ENCODE measurements at places on chromosomes 4 and X. TPM values are rescaled to one million over a fixed set of nuclear protein-coding genes. Genes with fewer than 3 reads are reported as not detected.

BMPR1B gene
- total RNA-seq = 5.1 TPM

SPANXN4 gene
- not detected for total RNA-seq

STOX2 gene
- 8.5 TPM for total RNA-seq

DNA sequence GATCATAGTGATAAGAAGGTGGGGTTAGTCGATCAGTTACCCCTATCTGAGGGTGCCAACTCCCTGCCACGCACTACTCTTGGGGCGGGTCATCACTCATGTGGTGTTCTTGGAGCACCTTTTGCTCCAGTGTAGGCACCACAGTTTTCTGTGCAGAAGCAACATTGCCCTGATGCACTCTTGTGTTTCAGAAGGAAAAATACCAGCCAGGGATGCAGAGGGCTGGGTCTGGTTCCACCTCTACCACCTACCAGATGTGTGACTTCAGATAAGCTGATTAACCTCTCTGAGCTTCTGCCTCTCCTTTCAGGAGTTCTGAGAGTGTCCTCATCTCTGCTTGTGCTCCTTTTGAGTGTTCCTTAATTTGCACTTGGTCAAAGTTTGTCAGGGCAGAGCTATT, 29.9 kb upstream of the PROM1 start:
- no peak overlapping the region for H3K4me3 ChIP-seq
- peak; percentile 30 for DNase-seq

- H3K27me3 ChIP-seq = no peaks in the 10 kb centered on the region
- no peaks in the 10 kb centered on the region for H3K36me3 ChIP-seq
- no peak for DNase-seq
Observed at GRCh38 chr4:161767116-161767515, 396.7 kb downstream of the FSTL5 start.

DNA sequence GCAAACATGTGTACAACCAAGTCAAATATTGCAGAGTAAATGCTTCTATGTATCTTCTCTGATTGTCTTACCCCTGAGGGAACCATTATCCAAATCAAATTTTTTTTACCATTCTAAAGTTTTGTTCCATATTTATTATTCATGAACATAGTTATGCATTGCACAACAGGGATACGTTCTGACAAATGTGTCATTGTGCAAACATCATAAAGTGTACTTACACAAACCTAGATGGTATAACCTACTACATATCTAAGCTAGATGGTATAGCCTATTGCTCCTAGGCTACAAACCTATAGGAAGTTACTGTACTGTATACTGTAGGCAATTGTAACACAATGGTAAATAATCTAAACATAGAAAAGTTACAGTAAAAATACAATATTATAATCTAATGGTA, 23.4 kb downstream of the BEX3 start:
- no peaks in the 10 kb centered on the region for H3K4me1 ChIP-seq
- no peak overlapping the region for H3K27ac ChIP-seq

GRCh38 chr4:37246891-37247290, 2.3 kb downstream of the NWD2 start:
- no peak overlapping the region for H3K27ac ChIP-seq
- no peaks in the 10 kb centered on the region for H3K36me3 ChIP-seq
- no peak overlapping the region for H3K4me3 ChIP-seq

- no peak overlapping the region for H3K27ac ChIP-seq
- H3K4me1 ChIP-seq = no peaks in the 10 kb centered on the region
- peaks cover 51% of the 10 kb centered on the region for H3K36me3 ChIP-seq
- no peaks in the 10 kb centered on the region for H3K27me3 ChIP-seq
- DNase-seq = no peak
- H3K4me3 ChIP-seq = no peak overlapping the region
Observed at GRCh38 chrX:13742397-13743176, 8.0 kb downstream of the OFD1 start.

DNA sequence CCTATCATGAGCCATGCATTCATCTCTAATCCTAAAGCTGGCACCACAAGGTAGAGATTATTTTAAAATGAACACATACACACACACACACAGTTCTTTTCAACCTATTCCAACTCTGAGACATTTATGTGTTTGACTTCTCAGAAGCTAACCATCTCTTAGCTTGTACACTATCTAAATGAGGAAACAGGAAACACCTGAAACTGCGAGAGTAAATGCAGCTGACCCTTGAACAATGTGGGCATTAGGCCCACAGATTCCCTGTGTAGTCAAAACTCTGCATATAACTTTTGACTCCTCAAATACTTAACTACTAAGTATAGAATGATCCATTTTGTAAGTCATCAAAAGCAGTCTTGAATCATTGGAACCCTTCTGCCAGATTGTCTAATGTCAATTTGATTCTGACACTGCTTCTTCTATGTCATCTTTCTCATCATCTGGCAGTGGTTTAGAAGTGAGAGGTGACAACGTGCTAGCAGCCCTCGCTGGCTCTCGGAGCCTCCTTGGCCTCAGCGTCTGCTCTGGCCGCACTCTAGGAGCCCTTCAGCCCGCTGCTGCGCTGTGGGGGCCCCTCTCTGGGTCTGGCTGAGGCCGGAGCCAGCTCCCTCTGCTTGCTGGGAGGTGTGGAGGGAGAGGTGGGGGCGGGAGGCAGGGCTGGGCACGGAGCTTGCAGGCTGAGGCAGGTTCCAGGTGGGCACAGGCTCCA, 21.4 kb upstream of the IL15 start:
- no peak overlapping the region for H3K4me3 ChIP-seq
- no peak for DNase-seq
- H3K27me3 ChIP-seq = peaks cover 76% of the 10 kb centered on the region
- no peak overlapping the region for H3K27ac ChIP-seq
